ENCODE measurements at places on chromosomes 6 and 20.

- no peak for DNase-seq
Observed at GRCh38 chr20:50129662-50130355, 16.9 kb upstream of the UBE2V1 start.

GRCh38 chr6:122116835-122117627 is 282.4 kb upstream of the HSF2 start:
- no peak for DNase-seq

DNA sequence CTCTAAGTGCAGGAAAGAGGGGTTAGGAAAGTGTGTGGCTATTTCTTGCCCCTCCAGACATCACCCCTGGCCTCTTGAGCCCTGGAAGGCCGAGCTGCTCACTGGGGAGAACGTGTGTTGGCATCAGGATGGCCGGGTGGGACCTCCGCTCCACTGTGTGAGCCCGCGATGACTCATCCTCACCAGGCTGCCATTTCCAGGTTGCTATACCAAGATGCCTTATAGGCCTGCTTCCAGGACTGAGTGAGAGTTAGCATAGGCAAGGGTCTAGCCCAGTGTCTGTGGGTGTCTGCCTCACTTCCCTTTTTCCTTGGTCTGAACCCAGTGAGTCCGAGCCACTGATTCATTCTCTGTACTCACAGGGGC is 105.0 kb downstream of the MRPL14 start:
- DNase-seq: no peak

DNA sequence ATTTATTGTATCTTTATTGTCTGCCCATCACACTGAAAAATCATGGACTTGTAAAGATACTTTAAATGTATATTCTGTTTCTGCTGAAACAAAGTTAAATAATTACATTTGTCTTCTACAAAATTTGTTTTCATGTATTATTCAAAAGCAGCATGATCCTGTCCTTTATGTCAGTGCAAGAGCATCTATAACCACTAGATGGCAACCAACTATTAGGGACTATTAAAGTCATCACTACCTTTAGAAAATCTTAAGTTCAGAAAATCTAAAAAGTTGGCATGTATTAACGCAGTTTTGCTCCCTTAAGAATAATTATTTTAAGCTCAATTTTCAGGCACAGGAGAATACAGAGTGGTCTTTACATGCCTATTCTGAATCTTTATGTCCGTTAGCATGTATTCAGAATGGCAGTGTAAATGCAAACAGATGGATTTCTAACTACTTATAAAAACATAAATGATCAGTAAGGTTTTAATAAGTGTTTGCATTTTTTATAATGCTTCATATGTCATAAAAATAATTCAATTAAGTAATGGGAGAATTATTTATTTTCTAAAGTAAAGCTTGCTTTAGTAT is 17.8 kb downstream of the TMEM30A start:
- DNase-seq: no peak

Measured in dorsolateral prefrontal cortex (tissue), 122 donors.